NCI-H1417 treated with DMSO at 0.1 percent for 48 hours (cell line): ENCODE measurements at places on chromosomes 4 and X.

GRCh38 chr4:3122081-3122563, 47.6 kb downstream of the HTT start:
- no peak for DNase-seq

- DNase-seq, result no peak
Measured at GRCh38 chr4:54152846-54153600, 53.1 kb downstream of the GSX2 start.

DNA sequence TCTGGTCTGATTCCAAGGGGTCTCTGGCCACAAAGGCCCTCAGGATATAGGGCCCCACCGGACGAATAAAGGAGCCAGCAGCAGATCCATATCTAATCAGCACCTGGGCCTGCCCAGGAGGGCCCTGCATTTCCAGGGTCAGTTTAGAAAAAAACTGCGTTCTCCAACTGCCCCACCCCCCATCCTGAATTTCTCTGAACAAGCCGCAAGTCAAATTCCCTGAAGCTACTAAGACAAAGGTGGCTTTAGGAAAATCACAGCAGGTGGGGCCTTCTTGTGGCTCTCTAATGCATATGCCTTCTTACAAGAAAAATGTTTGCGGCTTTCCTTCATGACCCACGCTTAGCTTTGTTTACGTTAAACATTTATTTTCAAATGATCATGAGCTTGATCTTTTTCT, 76.6 kb downstream of the MBNL3 start:
- DNase-seq, result no peak

- no peak for DNase-seq
Measured at GRCh38 chr4:146294776-146295175, 80.4 kb downstream of the REELD1 start.

DNA sequence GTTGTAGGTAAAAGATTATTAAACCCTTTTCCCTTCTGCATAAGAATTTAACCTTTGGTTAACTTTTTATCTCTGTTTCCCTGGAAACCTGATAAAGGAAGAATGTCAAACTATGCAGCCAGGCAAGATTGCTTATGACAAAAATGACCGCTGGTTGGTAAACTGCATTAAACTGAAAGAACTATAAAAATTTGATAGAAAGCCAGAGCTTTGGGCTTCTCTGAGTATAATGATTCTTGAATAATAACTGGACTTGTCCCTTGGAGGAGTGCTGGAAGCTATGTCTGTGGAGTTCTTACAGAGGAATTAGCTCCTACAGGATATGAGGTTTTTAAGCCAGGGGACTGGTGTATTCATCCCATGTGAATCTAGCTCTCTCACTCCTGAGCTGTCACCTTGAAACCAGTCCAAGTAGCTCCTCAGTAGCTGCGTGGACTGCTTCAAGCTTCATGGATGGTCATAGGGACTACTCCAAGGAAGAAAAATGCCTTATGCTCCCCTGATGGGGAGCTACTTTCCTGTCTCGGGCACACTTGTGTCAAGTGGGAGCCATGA, 52.0 kb downstream of the RASL11B start:
- no peak for DNase-seq

DNA sequence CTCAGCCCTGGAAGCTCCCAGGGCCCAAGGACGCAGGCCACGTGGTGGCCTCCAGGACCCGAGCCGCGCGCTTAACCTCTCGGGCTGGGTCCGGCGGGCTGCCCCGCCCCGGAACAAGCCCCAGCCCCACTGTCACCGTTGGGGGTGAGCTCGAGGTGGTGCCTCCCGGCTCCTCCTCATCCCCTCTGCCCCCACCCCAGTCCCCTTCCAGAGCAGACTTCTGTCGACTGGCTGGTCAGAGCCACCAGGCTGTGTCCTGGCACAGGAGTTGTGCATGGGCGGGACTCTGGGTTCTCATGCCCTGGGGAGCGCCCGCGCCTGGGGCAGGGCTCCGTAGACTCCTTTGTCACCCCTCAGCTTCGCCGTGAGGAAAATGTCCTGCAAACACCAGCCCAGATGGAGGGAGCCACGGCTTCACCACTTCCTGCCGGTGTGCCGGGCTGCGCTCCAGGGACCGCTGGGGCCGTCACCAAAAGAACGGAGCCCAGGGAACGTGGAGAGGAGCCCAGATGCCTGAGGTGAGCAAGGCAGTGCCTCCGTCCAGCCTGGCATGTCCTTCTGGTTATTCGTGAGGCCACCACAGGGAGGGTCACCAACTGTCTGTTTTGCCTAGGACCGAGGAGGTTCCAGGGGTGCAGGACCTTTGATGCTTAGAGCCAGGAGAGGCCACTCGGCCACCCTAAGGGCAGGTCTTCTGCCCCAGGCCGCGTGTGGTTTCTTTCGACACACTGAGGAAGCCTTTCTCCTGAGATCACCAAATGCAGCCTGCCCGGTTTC, 7.1 kb upstream of the RGS12 start:
- no peak for DNase-seq

DNA sequence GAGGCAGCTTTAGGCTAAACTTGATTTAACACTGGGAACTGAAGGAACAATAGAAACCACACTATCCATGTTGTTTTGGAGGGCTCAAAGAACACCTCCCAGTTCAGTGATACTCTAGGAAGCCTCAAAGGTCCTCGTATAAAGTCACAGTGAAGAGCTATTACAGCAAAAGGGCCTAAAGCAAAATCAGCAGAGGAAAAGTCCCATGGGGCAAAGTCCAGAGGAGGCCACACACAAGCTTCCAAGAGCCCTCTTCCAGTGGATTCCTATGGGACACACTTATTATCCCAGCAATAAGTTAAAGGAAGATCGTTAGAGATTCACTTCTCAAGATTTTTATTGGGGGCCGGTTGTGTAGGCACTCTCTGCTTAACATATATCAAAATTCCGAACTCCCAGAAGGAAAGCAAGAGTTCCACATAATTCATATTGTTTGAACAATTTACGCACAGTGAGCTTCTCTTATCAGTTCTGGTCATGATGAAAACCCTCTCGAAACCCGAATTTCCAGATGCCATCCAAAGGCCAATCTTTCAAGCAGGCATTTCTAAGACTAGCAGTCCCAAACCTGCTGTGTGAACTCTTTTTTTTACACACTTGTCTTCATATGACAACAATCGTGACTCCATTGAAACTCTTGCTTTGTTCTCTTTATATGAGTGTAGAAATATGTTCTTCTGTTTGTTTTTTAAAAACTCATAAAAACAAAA, 53.7 kb downstream of the ANXA5 start:
- DNase-seq, result no peak

DNA sequence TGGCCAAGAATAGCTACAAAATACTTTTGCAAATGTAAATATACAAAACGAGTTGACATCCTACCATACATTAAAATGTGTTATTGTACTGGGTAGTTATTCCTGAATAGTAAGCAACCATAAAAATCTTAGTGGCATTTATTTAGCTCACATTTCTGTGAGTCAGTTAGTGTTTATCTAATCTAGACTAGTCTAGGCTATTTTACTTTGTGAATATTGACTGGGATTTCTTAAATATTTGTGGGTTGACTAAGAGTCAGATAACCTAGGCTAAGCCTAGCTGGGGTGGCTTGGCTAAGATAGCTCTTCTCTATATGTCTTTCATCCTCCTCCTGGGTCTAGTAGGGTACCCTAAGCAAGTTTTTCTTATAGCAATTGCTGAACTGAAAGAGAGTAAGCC, 543.8 kb upstream of the DIAPH2 start:
- DNase-seq, result no peak

DNA sequence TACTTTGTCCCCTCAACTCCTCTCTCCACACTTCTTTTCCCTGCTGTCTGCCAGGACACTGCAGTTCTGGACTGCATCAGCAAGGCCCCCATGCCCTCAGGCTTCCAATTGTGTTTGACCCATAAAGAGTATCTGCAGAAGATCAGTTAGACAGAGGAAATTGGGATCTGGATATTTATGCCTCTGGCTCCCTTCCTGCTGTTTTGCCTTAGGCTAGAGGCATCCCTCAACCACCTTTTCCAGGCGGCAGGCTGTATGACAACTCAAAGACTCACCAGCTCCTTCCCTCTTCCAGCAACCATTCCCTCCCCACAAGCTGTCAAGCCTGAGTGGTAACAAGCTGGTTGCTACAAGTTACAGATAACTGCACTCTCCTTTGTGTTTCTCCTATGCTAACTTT, 66.4 kb upstream of the NDP start:
- no peak for DNase-seq

GRCh38 chr4:153252122-153252521, 47.9 kb downstream of the TRIM2 start:
- DNase-seq, result no peak

DNA sequence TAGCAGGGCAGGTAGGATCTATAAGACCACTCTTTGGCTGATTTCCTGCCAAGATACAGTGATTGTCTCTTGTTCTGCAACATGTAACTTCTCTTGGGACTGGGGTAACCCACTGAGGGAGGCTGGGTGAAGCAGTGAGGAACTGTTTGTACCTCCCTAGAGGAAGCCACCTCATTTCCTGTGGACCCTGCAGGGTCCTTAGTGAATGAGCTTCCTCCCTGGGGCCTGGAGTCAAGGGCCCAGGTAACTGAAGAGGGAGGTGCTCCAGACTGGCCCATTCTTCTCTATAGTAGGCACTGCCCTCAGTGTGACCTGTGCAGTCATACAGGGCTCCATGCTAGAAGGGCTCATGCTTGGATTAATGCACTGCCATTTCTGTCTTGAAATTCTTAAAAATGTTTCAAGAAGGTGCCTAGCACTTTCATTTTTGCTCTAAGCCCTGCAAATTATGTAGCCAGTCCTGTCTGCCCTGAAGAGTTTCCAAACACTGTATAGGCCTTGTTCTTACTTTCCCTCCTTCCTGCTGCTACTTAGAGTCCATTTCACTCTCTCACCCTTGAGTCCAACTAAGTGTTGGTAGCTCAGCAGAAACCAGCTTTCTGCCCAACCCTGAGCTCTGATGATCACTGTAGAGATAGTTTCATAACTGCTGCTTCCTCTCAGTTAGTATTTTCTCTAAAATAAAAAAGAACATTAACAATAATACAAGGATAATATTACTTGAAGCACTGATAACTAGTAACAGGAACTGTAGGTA, 8.5 kb upstream of the GRIA3 start:
- DNase-seq, result no peak

DNA sequence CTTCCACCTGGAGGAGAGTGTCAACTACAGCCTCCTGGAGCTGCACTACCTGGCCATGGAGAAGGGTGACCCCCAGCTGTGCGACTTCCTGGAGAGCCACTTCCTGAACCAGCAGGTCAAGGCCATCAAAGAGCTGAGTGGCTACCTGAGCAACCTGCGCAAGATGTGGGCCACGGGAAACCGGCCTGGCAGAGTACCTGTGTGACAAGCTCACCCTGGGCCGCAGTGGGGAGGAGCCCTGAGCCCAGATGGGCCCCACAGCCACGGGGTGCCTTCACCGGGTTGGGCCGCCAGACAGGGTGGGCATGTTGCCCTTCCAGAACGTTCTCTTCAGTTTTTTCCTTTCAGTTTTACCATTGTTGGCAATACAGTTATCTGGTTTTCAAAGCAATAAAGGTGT, 15.2 kb upstream of the FAM47A start:
- DNase-seq, result no peak

DNA sequence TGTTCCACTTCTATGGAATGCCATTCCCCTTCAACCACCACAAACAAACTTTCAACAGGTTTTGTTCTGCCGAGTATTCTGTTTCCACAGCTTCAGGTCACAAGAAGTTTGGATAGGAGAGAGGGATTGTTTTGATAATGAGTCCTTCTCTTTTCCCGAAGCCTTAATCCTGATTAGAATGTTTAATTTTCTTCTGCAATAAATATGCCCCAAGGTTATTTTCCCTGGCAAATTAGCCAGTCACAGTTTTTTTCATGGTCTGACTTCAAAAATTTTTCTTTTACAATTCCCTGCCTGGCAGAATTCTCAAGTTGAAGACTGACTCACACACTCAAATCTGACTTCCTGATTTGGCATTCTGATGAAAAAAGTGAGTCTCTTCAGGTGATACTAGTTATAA, 33.1 kb upstream of the EDNRA start:
- no peak for DNase-seq

DNA sequence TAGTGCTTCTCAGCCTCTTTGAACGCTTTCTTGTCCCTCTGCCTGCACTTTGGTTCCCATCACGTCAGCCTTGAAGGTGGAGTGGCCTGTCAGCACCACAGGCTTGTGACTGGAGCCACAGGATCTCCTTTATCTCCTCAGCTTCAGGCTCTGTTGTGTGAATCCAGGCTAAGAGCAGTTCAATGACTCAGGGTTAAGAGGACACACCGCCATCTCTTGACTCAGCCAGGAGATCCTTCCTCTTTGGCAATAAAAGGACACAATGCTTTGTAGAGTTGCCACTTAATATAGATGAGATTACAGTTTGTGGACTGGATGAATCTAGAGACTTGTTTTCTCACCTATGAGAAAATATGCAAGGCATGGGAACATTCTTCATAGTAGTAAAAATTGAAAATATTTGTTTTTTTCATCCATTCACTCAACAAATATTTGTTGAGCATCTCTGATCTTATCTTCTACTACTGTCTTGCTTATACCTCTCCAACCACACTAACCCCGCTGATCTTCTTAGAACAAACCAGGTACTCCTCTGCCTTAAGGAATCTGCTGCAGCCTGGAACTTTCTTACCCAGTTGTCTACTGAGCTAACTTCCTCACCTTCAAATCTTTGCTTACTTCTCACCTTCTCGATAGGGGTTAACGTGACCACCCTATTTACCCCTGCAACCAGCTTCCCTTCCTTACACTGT, 62.3 kb downstream of the UCHL1 start:
- DNase-seq, result no peak

DNA sequence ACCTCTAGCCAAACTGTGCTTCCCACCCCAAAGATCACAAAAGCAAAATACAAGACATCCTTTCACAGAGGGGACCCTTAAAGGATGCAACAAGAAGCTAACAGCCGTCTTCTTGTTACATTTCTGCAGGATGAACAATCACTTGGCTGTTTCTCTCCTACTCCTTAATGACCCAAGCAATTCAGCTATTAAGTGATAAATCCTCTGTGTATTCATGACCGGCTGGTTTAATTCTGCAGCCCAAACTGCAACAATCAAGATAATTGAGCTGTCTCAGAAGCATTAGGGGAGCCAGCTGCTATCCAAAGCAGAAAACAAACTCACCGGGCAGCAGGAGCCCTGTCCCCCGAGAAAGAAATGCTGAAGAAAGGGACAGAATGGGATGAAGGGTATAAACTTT, 85.9 kb upstream of the ACSL4 start:
- no peak for DNase-seq

- no peak for DNase-seq
Measured at GRCh38 chrX:11739776-11740175, 18.3 kb upstream of the MSL3 start.
